ENCODE measurements at places on chromosomes 6 and 20.

DNA sequence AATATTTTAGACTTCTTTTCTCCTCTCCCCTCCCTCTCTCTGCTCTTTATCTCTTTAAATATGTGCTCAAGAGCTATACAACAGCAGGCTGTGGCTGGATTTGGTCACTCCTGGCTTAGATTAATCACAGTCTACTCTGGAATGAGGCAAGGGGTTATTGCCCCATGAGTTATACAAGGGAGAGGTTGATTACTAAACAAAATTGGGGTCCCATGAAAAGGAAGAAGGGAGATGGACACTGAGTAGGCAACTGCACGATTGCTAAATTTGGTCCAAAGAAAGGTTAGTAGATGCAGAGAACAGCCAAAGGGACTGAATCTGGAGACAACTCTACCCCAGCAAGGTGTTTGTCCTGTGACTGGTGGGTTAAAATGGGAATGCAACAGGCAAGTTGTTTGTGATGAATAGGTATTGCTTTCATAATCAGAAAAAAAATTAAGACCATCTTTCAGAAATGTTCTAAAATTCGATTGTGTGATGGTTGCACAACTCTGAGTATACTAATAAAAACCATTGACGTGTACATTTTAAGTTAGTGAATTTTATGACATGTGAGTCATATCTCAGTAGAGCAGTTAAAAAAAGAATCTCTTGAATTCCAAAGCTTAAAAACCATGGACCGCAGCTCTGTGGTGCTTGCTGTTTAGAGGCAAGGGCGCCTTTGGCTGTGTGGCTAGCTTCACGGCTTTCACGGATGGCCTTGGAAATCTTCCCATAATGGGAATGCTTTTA is 57.1 kb downstream of the KIZ start:
- no peak for DNase-seq

- DNase-seq: no peak
These were observed 1379.2 kb upstream of the DEFB115 start for GRCh38 chr20:29878281-29878741.

DNA sequence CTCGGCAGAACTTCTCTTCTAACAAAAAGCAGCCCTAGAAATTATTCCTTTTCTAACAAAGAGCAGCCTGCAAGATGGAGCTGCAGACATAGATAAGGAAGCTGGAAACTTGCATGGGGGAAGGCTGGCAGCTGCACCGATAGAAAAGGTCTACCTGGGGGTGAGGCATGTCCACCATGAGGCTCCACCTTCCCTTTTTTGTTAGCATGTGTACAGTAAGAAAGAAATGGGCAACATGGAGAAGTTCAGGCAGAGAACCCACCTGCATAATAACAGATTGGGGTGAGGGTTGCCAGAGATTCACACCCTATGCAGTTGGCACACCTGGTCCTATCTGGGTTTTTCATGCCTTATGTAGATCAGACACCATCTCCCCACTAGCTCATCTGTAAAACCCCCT is 25.4 kb downstream of the ZNF311 start:
- no peak for DNase-seq

GRCh38 chr6:151096691-151097606 is 142.8 kb upstream of the AKAP12 start:
- DNase-seq: no peak

- no peak for DNase-seq
These were observed 358.4 kb downstream of the BTBD3 start for GRCh38 chr20:12276011-12276673.

DNA sequence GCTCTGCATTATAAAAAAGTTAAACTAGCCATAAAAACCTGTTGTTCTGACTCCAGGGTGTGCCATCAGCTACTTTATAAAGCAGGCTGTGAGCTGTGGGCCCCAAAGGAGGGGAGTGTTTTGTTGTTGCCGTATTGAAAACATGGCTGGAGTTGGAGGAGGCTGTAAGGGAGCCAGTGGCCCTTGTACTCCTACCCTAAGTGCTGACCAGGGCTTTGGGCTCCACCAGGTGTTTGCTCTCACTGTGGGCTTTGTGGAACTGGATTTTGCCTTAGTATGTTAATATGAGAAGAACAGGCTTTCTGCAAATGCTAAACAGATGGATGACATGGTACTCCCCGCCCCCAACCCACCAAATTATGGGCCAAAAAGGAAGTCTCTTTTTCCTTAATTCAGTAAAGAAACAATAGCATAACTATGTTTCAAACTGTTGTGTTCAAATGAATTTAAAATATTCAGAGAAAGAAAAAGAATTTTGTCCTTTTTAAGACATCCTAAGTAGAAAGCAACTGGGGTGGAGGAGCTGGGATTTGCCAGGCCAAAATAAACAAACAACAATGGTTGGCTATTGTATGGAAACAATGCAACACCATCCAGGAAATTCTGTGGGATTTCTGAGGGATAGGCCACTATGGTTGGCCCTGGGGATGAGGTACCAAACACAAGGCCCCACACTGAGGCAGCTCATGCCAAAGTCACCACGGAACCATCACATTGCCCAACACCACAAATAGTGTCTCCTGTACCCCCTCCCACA is 63.3 kb downstream of the PLCG1 start:
- no peak for DNase-seq

DNA sequence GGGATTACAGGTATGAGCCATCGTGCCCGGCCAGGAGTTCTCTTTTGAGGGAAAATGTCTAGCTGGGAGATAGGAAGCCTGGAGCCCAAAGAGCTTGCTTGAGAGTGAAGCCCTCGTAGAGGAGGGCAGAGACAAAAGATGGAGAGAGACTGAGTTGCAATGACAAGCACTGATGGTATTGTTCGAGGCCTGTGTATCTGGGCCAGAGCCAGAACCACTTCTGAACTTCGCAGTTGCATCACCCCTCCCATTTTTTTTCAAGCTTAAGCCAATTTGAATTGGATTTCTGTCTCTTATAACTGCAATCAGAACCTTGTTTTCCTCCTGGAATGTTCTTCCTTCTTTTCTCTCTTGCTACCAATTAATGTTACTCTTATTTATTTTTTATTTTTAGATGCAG is 83.1 kb downstream of the KCNB1 start:
- DNase-seq: no peak

DNA sequence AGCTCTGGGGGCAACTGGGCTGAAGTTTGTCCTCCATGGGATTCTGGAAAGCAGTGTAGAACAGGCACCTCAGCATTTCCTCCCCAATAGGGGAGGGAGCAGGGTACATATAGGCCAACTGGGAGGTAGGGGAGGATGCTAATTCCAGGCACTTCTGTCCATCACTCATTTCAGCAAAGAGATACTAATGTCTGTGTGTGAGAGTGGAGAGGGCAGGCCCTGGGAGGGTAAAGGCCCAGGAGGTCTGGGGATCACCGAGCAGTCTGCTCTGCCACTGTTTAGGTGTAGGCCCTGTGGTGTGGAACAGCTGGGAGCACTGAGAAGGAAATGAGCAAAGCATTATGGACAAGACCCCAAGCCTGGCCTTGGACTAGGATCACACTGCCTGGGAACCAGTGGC is 158.7 kb downstream of the SLC24A3 start:
- DNase-seq: no peak

GRCh38 chr20:5116875-5117274 is 2.9 kb downstream of the PCNA start:
- no peak for DNase-seq

DNA sequence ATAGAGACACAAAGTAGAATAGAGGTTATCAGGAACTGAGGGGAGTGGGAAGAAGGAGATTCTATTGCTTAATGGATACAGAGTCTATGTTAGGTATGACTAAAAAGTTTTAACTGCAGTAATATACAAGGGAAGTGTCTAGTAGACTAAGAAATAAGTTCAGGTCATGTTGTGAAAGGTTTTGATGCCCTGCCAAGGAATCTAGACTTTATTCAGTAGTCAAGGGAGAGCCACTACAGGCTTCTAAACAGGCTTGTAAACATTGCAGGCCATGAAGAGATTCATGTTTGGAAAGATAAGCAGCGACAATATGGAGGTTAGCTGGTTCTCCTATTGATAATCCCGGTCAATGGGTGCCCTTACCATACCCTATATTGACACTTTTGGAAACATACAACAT is 352.8 kb upstream of the SOX4 start:
- DNase-seq: no peak

- DNase-seq: no peak
These were observed 46.3 kb downstream of the SOD2 start for GRCh38 chr6:159646733-159647132.

- no peak for DNase-seq
These were observed 4.8 kb downstream of the TRPC4AP start for GRCh38 chr20:35087791-35088190.

GRCh38 chr6:79042799-79043126 is 35.3 kb downstream of the PHIP start:
- DNase-seq: no peak

DNA sequence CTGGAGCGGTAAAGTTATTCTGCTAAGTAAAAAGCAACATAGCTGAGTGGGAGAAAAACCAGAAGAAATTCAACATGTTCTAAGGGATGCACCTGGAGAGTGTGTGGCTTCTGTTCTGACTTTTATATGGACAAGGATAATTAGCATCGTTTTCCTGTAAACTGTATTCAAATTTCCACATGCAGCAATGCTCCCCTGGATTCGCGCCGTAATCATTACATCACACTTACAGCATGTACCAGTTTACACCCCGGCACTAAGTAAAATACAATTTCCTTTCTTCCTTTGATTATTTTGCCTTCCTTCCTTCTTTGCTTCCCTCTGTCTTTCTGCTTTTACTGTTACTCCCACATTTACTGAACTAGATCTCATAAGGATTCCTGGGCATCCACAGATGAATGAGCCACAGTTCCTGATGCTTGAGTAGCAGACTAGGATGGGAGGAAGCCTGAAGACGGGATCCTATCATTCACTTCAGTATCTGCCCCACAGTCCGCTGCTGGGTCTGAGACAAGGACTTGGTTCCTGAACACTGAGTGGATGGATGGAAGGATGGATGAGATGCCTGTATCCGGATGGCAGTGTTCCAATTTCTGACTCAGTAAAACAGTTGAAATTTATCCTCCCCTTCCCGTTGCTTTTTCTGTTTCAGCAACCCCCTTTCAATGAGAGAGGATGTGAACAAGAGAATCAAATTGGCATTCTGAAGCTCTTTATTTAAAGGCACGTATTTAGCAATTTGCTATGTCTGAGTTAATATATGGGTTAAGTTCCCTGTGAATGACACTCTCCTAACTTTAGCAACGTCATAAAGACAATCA is 174.6 kb downstream of the GJA10 start:
- DNase-seq: no peak

GRCh38 chr6:169720207-169720855 is 4.0 kb downstream of the PHF10 start:
- no peak for DNase-seq

- DNase-seq: no peak
These were observed 573.6 kb downstream of the PRKN start for GRCh38 chr6:162154001-162154400.

GRCh38 chr6:111842891-111843290 is 30.4 kb downstream of the FYN start:
- DNase-seq: no peak

DNA sequence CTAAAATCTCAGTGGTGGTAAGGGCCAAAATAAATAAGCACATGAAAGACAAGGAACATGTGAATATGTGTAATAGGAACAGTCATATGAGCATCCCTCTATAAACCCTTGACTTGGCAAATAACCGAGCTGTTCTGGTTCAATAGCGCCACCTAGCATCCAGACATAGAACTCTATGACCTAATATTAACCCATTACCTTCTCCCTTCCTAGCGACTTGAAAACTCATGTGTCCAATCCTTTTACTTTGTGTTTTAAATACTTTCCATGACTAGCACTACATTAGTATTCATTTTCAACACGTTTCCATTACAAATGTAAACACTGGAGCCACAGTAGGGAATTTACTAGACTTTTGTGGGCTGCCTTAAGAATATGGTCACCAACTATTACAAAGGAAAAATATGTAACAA is 279.7 kb downstream of the UST start:
- DNase-seq: no peak

GRCh38 chr6:45667300-45667699 is 289.6 kb upstream of the SUPT3H start:
- DNase-seq: no peak

- DNase-seq: no peak
These were observed 81.0 kb downstream of the GPX5 start for GRCh38 chr6:28606424-28607391.

- DNase-seq: no peak
These were observed 15.3 kb upstream of the SRSF6 start for GRCh38 chr20:43442282-43442880.

GRCh38 chr6:81531869-81532561 is 220.5 kb downstream of the TENT5A start:
- no peak for DNase-seq

- DNase-seq: no peak
These were observed 458.4 kb downstream of the TBC1D32 start for GRCh38 chr6:120875900-120876299.

DNA sequence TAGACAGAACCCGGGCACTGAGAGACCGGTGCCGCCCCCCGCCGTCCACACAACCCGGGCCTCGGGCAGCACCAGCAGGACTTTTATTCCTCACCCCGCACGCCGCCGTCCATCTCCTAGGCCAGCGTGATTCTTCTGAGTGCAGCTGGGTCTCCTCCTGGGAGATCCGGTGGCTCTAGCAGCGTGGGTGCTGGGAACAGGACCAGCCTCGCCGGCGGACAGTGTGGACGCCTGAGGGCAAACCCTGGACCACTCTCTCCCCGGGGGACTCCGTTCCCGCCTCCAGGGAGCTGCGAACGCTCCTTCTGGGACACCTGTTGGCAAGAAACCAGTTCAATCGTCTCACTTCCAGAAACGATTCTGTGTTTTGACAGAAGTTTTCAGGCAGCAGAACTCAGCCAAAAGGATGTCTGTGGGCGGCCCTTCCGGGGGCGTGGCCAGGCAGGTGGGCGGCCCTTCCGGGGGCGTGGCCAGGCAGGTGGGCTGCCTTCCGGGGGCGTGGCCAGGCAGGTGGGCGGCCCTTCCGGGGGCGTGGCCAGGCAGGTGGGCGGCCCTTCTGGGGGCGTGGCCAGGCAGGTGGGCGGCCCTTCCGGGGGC is 130.7 kb downstream of the DLL1 start:
- no peak for DNase-seq

DNA sequence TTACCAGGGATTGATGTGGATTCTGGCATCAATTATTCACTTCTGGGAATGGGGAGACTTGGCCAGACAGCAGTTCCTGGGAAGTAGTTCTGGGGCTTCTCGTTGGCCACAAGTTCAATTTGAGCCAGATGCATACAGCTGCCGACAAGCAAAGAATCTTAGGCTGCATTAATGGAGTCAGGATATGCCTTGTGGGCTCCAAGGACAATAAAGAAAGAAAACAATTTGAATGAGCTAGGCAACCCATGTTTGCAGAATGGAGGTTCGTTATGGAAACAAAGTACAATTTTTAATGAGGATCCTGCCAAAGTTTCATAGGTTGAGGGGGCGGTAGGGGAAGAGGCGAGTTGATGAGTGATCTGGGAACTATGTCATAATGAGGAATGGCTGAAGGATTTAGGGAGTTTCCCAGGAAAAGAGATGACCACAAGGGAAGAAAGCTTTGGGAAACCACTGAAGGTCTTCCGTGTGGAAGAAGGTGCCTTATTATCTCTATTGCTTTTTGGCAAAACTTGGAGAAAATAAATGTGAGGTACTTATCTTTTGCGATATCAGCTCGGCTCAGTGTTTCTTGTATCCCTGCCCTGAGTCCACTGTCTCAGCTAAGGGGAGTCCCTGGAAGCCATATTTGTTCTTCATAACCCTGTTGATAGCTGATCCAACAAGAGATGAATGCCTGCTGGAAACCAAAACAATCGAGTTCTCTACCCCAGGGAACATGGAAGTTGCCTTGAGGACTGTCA is 181.0 kb upstream of the ZNF217 start:
- DNase-seq: no peak
